Type B pancreatic cell (in vitro differentiated cells): ENCODE measurements at places on chromosomes 1 and 21.

DNA sequence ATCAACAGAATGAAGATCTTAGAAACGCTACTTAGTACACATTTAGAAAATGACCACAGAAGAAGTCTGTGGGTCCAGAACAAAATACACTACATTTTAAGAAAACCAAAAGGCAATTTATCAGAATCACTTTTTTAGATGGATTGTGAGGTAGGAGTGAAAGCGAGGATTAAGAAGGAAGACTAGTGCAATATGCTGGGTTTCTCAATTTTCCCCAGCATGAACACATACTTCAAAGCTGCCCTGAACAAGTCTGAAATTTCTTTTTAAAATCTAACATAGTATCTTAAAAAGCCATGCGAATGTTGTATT is 200.5 kb downstream of the SLC45A1 start:
- no peak for DNase-seq

DNA sequence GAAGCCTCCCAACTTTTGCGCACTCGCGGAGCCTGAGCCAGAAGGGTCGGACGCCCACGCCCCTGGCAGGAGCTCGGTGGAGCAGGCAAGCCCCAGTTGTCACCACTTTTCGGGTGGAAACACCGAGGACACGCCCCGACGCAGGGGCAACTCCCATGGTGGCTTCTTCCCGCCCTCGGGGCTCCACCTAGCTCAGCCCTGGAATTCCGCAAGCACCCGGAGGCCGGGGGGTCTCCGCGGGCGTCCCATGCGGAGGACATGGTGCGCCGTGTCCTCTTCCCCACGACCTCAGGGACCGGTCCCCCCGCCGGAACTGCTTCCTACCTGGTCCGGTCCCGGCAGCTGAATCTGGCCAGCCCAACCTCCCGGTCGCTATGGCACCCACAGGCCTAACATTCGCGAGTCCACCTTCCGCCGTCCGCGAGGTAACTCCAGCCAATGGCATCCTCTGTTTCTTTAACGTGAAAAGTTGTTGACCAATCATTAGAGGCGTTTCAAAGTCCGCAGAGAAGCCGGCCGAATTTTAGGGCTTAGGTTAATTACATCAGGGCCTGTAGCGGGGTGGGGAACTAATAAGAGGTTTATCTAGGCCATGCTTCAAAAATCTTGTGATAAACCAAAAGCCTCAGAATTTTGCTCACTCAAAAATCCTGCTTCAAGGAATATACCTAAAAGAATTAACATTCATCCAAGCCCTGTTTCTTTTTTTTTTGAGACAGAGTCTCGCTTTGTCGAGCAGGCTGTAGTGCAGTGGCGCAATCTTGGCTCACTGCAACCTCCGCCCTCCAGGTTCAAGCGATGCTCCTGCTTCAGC is at the start of gene STPG1:
Gene STPG1, minus strand, starts transcription at position 433 of the 814 bp plus-strand sequence. CDS start 12,394 bp downstream, outside the sequence.
- DNase-seq, result peak; percentile 87

DNA sequence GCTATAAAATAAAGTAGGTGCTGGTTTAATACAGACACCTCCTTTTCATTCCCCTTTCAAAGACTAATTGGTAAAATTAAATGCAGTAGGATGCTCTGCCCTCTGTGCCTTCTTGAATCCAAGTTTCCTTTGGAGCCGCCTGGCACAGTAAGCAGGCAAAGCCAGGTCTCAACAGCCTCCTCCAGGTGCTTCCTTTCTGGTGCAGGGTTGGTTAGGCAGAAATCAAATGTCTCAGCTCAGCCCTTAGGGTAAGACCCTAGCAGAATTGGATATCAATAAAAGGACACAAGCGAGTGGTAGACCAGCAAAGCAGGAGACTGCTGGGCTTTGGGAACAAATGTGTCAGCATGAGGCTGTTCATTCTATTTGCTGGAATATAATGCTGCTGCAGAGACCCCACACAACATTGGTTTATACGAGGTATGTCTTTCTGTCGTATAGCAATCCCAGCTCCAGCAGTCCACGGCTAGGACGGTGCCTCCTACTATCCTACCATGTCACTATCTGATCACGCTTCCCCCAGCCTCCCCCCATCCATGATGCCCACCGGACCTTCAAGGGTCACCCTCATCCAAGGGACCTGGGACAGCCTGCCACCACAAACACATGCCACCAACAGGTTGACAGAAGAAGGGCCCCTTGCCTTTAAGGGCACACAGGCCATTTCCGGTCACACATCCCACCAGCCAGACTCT is 58.4 kb downstream of the CAPN2 start:
- no peak for DNase-seq

- no peak for DNase-seq
Observed at GRCh38 chr1:182280504-182280900, 111.1 kb downstream of the GLUL start.

DNA sequence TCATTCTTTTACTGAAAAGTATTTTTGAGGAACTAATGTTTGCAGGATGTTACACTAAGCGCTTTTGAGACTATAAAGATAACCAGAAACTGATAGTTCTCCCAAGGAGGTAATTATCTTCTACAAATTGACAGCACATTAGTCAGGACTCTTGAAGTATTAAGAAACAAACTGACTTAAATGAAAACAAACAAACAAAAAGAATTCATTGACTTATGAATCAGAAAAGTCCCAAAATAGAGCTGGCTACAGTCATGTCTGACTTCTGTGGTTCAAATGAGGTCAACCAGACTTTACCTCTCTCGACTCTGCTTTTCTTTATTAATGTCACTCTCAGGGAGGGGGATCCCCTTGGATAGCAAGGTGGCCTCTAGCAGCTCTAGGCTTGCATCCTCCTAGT is 296.8 kb downstream of the TPR start:
- DNase-seq, result no peak

DNA sequence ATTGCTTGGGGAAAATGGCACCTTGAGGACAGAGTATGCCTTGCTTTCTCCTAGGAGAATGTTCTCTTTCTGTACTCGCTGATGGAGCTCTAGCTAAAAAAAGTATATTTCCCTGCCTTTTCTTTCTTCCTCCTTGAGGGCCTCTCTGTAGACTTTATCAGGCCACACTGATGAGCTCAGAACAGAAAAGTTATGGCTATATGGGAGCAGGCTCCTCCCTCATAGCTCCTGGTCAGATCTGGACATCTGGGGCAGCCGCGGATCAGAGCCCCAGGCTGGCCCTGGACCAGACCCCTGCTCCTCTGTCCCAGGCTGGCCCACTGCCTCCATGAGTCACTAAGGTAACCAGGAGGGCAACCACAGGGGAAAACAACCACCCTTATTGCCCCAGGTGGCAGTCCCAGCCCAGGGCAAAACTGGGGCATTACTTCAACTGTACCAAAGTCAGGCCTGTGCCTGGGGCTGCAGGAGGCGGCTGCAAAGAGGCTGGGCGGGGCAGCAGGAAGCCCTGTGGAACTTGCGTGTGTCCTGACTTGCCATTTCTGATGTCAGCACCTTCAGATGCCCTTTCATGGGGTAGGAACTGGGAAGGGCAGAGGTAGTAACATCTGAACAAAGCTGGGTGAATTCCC is 26.3 kb upstream of the ZNF648 start:
- no peak for DNase-seq

DNA sequence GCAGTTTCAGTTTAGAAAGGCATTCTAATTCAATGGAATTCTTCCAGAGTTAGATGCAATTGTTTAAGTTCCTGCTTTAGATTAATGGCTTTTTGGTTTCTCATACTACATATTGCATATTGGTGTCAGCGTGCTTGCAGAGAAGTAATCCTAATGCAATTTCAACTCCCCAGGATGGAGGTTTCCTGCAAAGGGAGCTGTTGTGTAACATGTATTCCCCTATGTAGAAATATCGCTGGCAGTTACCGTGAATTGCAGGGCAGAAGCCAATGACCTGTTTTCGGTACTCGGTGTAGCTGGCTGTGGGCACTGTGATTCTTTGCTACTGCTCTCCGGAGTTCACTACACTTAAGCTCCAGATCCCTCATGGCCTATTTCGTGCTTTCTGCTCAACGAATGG is 256.1 kb upstream of the PTBP2 start:
- DNase-seq, result no peak

DNA sequence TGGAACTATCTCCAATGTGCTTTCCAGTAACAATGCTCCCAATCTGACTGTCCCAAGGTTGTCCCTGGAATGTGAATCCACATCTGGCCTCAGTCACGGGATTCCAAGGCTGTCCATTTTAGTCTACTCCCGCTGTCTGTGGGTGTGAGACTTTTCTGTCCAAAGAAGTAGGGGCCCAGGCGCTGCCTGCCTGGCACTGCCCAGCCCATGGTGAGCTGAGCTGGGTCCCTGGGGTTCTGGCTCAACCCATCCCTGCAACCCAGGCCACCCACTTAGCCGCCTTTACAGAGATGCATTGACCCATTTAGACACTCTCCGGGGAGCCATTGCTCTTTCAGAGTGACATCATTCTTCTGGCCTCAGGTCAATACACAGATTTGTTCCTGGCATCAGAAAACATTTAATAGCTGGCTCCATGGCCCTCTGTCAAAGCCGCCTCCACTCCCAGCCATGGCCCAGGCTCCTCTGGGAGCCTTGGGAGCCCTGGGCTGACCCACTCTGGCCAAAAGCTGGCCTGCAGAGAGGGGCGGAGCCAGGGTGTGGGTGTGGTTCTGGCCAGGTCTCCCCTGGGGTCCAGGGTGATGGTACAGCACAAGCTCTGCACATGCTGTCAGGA is 47.2 kb upstream of the PAX7 start:
- no peak for DNase-seq

GRCh38 chr21:27803571-27803970 is 836.7 kb upstream of the ADAMTS5 start:
- no peak for DNase-seq

DNA sequence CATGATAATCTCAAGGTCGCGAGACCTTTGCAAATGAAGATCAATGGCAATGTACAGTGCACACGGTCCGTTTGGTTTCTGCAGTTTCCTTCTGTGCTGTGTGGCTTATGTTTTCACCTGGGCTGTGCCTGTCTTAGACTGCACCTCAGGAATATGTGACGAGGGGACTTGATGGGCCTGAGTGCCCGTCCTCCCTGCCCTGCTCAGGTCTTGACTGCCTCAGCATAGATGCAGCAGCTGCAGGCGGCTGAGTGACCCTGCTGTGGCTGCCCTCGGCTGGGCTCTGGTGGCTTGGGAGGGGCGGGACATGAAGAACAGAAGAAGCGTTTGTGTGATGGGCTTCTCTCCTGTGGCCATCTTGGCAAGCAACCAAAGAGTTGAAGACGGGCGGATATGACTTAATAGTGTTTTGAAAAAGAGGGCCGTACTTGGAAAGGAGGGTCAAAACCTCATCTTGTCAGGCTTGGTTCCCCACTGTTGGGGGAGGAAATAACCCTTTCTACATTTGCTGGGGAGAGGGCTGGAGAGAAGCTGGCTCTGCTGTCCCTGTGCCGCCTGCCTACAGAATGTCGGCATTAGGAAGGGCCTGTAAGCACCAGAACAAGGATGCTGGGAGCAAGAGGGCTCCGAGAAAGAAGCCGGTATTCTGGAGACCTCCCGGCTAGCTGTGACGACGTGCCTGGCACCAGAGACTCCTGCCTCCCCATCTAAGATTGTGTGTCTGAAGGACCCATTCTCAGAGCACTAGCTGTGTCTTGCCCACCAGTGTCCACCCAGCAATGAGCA is 7.1 kb downstream of the MYBPHL start:
- DNase-seq, result no peak

DNA sequence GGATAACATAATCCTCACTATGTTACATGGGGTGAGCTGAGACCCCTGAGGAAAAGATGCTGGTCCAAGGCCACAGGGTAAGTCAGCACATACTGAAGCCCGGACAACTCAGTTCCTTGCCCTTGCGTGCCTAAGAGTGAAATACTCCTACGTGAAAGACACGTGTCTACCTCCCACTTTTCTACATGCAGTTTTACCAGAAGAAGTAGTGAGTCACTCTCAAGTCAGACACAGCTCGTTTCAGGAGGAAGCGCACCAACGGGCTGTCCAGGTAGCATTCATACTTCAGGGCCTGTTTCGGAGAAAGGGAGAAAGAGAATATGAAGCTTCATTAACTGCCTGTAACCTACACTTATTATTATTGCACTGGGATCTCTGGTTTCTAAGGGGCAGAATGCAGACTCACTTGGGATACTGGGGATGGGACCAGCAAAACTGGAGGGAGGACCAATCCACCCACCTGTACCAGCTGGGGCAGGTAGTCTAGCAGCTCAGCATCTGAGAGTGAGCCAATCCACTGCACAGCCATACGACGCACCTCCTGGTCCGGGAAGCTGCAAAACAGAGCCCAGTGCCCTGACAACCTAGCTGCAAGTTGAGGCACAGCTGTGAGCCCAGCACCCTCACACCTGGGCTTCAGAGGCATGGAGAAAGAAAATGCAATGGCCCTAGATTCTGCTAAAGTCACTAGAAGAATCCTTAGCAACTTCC is 32.4 kb upstream of the PPP1R15B start:
- no peak for DNase-seq

- no peak for DNase-seq
Observed at GRCh38 chr1:97938285-97938642, 17.4 kb upstream of the DPYD start.
